Liver (tissue), 10 donors: ENCODE measurements at places on chromosomes 4 and X. TPM values are rescaled to one million over a fixed set of nuclear protein-coding genes. Genes with fewer than 3 reads are reported as not detected.

The ADGRG4 gene
- total RNA-seq, result not detected

The DGAT2L6 gene
- total RNA-seq, result not detected

The TMEM271 gene
- total RNA-seq, result not detected

The NAA11 gene
- not detected for total RNA-seq

The PRKG2 gene
- total RNA-seq, result 0.08 TPM

The AR gene
- 67.4 TPM for total RNA-seq

The WDFY3 gene
- total RNA-seq, result 31.7 TPM

The GATA1 gene
- total RNA-seq, result not detected

The RNF175 gene
- 0.65 TPM for total RNA-seq

The OFD1 gene
- total RNA-seq, result 9.0 TPM

The ERVMER34-1 gene
- total RNA-seq, result 0.08 TPM

The ARL9 gene
- total RNA-seq, result 0.08 TPM

The TEX13C gene
- not detected for total RNA-seq

The GPR173 gene
- 0.61 TPM for total RNA-seq

The ARX gene
- not detected for total RNA-seq

The LRP2BP gene
- total RNA-seq, result 0.17 TPM

The GLA gene
- 11.8 TPM for total RNA-seq

The NAT8L gene
- 0.08 TPM for total RNA-seq

The SHOX gene
- total RNA-seq, result not detected

The AKAP14 gene
- total RNA-seq, result not detected

The TCEAL6 gene
- not detected for total RNA-seq

The SORBS2 gene
- total RNA-seq, result 73.9 TPM

The CTAG2 gene
- not detected for total RNA-seq

The TRPC5OS gene
- total RNA-seq, result not detected

The MAGEA8 gene
- not detected for total RNA-seq

The RAB9B gene
- total RNA-seq, result 0.51 TPM

The SSX3 gene
- not detected for total RNA-seq

The HS6ST2 gene
- total RNA-seq, result 1.4 TPM

The SLC10A6 gene
- total RNA-seq, result 0.25 TPM

The SLC26A1 gene
- 41.0 TPM for total RNA-seq

The HELT gene
- not detected for total RNA-seq

The MXRA5 gene
- total RNA-seq, result 1.0 TPM

The DIAPH2 gene
- 16.6 TPM for total RNA-seq

The MUC7 gene
- total RNA-seq, result not detected

The ERCC6L gene
- not detected for total RNA-seq

The TMEM175 gene
- 26.0 TPM for total RNA-seq

The SYTL4 gene
- 5.2 TPM for total RNA-seq

The CT83 gene
- total RNA-seq, result not detected

The MECP2 gene
- total RNA-seq, result 11.1 TPM

The TRAPPC2 gene
- total RNA-seq, result 9.1 TPM

The ELF4 gene
- total RNA-seq, result 1.6 TPM

The SCML1 gene
- 17.9 TPM for total RNA-seq

The UGT2B15 gene
- total RNA-seq, result 72.0 TPM

The CCDC110 gene
- 1.5 TPM for total RNA-seq

The MAD2L1 gene
- total RNA-seq, result 0.17 TPM

The OPRPN gene
- not detected for total RNA-seq

The TNMD gene
- total RNA-seq, result not detected

The F8A2 gene
- not detected for total RNA-seq

The EFHC2 gene
- 0.56 TPM for total RNA-seq

The WAS gene
- total RNA-seq, result 5.1 TPM

The TENM3 gene
- total RNA-seq, result 0.70 TPM

The TMSB15B gene
- 0.08 TPM for total RNA-seq

The VCX gene
- not detected for total RNA-seq

The BEX4 gene
- total RNA-seq, result 2.0 TPM

The CENPVL2 gene
- total RNA-seq, result not detected

The ADAMTS3 gene
- 1.9 TPM for total RNA-seq

The FDCSP gene
- total RNA-seq, result not detected

The AADAT gene
- 3.8 TPM for total RNA-seq
